Glomerular endothelial cell (primary cell): ENCODE measurements at places on chromosomes 5 and 9.

DNA sequence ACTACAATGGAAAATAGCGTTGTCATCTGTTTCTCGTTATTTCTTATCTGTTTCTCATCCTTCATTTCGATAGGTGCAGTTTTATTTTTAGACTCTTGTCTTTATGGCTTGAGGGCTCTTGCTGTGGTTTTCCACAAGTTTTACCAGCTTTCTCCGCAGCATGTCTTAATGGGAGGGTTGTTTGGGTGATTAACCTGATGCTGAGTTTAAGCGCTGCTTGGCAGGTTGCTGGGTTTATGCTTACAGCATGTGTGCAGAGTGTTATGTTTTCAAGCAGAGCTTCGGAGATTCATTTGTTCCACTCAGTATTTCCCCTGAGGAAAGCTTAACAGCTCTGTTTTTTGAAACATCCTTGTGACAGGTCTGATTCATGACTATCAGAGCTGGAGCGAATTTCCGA, 154.0 kb downstream of the SLC12A2 start:
- no peak for DNase-seq

- no peak for DNase-seq
Measured at GRCh38 chr5:159231167-159231566, 21.8 kb upstream of the RNF145 start.

DNA sequence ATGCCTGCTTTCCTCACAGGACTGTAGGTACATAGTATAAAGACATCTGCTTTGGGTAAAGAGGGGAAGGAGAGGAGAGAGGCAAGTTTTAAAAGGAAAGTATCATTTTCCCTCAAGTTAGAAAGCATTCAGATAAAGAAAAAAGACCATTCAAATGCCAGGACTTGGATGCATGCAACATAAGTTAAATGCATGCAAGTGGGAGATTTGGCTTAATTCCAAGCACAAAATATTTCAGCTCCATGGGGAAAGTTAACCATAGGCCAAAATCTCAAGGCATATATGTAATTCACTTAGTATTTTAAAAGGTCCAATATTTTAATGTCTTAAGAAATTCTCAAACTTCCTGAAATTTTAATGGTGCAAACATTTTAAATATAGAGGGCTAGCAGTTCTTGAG, 36.4 kb downstream of the POU5F2 start:
- no peak for DNase-seq

DNA sequence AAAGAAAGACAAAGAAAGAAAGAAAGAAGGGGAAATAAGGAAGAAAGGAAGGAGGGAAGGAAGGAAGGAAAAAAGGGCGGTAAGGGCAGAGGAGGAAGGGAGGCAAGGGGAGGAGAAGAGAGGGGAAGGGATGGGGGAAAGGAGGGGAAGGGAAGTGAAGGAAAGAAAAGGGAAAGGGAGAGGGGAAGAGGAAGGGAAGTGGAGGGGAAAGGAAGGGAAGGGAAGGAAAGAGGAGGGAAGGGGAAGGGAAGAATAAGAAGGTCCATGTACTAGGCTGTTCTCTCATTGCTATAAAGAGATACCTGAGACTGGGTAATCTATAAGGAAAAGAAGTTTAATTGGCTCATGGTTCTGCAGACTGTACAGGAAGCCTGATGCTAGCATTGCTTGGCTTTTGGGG, 217.1 kb downstream of the ENC1 start:
- no peak for DNase-seq

DNA sequence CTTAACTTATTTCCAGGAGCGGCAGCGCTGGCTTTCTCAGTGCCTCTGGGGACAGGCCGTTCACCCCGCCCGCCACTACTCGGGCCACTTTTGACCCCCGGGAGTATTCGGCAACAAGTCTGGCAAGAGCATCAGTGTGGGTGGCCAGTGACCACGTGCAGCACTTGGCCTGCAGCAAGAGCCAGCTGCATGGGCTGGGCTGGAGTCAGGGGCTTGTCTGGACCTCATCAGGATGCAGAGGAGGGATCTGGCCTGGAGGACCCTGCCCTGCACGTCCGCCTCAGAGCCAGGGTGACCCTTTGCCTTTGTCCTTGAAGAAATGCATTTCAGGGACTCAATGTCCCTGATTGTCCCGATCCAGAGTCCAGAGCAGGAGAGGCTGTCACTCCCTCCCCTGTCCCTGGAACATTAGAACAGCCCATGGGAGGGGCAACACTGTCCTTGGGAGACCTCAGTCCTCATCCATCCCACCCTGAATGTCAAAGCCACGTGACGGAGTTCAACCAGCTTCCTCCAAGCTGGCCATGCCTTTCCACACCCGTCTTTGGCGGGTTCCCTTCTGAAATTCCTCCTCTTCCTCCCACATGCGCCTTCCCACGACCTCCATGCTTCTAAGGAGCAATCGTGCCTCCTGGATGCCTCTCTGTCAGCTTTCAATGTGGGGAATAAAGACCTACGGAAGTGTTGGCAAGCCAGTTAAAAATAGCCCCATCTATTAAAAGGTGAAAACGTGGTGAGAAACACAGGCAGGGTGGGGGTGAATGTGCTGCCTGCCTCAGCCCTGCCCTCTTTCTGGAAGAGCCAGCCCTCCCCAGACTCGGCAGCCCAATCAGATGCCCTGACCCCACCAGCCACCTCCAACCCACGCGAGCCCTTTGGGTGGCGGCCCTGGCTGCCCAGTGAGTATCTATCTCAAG, 99.0 kb downstream of the OLFM1 start:
- DNase-seq, result no peak

- DNase-seq, result no peak
Measured at GRCh38 chr9:2459756-2460155, 161.8 kb upstream of the VLDLR start.

GRCh38 chr5:143533978-143534760, 130.7 kb upstream of the NR3C1 start:
- no peak for DNase-seq

DNA sequence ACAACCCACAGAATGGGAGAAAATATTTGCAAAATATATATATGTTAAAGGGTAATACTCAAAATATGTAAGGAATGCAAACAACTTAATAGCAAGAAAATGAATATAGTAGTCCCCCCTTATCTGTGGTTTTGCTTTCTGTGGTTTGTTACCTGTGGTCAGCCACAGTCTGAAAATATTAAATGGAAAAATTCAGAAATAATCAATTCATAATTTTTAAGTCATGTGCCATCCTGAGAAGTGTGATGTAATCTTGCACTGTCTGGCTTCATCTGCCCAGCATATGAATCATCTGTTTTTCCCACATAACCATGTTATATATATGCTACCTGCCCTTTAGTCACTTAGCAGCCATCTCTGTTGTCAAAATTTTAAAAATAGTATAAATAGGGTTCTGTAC, 11.7 kb downstream of the CER1 start:
- no peak for DNase-seq

- no peak for DNase-seq
Measured at GRCh38 chr5:143041972-143042770, 272.0 kb downstream of the ARHGAP26 start.

- DNase-seq, result no peak
Measured at GRCh38 chr9:13437866-13438265, 158.4 kb upstream of the MPDZ start.

DNA sequence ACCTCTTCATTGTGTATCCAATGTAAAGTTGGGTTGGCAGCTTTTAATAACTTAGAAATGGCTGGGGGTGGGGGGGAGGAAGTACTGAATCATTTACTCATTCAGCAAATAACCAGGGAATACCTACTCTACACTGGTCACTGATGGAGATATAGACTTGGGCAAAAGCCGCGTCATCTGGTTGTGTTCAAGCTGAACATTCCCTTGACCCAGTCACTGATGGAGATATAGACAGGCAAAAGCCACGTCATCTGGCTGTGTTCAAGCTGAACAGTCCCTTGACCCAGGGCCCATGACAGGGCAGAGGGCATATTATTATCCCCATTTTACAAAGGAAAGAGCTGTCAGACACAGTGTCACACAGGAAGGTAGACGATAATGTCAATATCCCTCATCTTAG, 32.6 kb downstream of the FOXI1 start:
- no peak for DNase-seq

GRCh38 chr9:118962426-118962825, 406.8 kb downstream of the BRINP1 start:
- DNase-seq, result no peak

DNA sequence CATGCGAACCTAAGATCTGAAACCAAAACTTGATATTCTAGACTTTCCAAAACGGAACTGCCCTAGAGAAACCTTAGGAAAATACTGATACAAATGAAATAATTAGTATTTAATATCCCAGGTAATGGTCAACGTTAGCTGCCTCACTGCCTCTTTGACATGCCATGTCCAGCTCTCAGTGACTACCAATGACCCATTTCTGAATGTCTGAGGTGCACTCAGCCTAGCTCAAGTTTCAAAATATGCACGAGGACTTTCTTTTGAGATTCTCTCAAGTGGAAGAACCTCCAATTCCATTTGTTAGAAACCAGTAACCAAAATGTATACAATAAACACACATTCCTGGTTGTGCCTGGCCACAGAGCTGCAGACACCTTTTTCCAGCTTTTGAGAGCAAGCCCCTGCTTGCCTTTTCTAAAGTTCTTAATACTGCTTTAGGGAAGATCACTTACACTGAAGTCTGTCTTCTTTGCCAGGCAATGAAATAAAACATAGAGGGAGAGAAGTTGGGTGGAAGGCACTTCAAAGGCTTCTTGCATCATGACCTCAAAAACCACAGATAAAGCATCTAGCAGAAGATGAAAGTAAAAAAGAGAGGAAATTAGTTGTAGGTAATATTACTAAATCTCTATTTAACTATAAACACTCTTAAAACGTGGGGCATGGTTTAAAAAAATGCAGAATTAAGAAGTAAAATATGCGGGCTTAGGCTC, 87.9 kb downstream of the MRPS27 start:
- DNase-seq, result no peak

GRCh38 chr9:123792501-123792900, 137.4 kb downstream of the DENND1A start:
- no peak for DNase-seq

GRCh38 chr9:135701959-135702721, at the start of gene KCNT1:
Gene KCNT1 (plus strand): TSS chr9:135702185. CDS start chr9:135702259, 74 bp downstream.
- no peak for DNase-seq

DNA sequence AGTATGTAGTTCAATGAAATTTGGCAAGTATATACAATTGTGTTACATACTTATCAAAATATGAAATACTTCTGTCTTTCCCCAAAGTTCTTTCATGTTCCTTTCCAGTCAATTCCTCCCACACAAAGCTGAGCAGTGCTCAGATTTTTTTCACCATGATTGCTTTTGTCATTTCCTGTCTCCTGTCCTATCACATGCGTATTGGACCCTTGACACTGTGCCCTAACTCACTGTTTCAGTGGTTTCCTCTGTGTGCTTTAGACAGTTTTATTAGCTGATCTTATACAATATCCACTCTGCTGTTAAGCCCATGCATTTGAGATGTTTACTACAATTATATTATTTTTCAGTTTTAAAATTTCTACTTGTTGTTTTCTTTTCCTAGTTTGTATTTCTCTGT, 463.6 kb upstream of the MEF2C start:
- DNase-seq, result no peak

- peak; percentile 29 for DNase-seq
Measured at GRCh38 chr9:36450110-36450732, 50.2 kb upstream of the RNF38 start.

DNA sequence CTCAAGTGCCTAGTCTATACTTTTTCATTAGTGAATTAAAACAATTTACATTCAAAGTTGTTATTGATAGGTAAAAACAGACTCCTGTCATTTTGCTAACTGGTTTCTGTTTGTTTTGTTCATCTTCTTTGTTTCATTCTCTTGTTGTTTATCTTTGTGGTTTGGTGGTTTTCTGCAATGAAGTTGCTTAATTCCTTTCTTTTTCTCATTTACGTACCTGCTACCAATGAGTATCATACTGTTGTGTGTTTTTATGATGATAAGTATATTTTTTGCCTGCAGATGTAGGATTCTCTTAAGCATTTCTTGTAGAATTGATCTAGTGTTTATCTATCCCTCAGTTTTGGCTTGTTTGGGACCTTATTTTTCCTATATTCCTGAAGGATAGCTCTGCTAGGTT, 2230.0 kb downstream of the MAT2B start:
- no peak for DNase-seq

DNA sequence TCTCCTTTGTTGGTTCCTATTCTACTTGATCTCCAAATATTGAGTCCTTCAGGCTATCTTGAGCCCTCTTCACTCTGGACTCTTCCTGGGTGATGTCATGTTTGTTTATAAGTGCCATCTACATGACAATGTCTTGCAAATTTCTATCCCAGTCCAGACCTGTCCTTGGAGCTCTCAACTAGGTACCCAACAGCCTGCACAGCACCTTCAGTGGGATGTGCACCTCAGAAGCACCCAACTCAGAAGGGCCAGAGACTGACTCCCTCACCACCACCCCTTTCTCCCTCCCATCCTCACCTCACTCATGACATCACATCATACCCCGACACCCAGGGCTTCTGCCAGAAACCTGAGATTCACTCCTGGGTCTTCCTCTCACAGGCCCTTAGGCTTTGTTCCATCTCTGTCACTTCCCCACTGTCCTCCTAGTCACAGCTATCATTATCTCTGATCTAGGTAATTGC, 14.4 kb downstream of the TXN start:
- DNase-seq, result no peak

DNA sequence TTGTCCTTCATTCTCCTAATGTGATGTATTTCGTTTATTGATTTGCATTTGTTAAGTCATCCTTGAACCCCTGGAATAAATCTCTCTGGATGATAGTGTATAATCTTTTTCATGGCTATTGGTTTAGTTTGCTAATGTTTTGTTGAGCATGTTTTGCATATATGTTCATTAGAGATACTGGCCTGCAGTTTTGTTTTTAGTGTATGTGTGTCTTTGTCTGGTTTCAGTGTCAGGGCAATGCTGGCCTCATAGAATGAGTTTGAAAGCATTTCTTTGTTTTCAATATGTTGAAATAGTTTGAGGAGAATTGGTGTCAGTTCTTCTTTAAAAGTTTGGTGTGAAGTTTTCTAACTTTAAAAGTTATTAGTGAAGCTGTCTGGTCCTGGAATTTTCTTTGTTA, 149.6 kb upstream of the ATP10B start:
- no peak for DNase-seq

- no peak for DNase-seq
Measured at GRCh38 chr5:90398726-90399125, 10.8 kb downstream of the CETN3 start.

GRCh38 chr9:131668057-131668438, 71.8 kb downstream of the RAPGEF1 start:
- no peak for DNase-seq

DNA sequence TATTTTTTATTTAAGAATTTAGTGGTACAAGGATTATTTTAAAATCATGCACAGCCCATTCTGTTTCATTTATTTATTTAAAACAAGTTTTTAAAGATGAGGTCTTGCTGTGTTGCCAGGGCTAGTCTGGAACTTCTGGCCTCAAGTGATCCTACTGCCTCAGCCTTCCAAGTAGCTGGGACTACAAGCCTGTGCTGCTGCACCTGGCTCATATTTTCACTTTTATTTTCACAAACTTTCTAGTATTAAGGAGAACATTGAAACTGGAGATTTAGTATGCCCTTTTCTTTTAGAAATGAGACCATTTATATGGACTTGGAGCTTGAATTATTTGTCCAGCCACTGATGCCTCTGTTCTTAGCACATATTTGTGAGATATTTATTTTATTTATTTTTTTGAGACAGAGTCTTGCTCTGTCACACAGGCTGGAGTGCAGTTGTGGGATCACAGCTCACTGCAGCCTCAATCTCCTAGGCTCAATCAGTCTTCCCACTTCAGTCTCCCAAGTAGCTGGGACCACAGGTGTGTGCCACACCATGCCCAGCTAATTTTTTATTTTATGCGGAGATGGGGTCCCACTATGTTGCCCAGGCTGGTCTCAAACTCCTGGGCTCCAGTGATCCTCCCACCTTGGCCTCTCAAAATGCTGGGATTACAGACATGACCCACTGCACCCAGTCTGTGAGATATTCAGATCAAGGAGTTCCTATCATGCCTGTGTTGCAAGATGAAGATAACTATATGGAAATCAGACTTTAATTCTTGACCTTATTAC, 7.4 kb downstream of the DMXL1 start:
- no peak for DNase-seq
